ENCODE measurements at places on chromosomes 2 and 18.

GRCh38 chr2:142724186-142724585, 153.3 kb upstream of the KYNU start:
- DNase-seq, result no peak

GRCh38 chr2:209791151-209791550, 19.5 kb downstream of the UNC80 start:
- DNase-seq, result no peak

GRCh38 chr2:163834221-163834620, 98.4 kb upstream of the FIGN start:
- DNase-seq, result no peak

DNA sequence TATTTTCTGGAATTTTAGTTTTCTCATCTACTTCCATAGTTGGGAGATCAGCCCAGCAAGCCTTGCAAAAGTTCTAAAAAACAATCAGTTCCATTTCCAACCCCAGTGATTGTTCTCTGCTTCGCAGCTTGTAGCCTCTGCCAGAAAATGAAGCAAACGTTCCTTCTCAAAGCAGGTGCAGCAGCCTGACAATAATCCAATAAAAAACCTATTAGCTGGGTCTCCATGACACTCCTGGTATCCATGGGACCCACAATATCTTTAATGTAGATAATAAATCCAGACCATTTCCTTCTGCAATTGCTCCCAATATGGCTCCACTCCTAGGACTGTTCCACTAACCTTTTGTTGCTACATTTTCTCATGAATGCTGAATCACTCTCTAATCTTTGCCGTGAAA, 140.8 kb upstream of the SETBP1 start:
- no peak for DNase-seq

- no peak for DNase-seq
These were observed 8.6 kb upstream of the CCDC88A start for GRCh38 chr2:55428258-55428657.

All from NCI-H1694 treated with DMSO at 0.1 percent for 48 hours (cell line).